ENCODE measurements at places on chromosomes 11 and 22. TPM values are rescaled to one million over a fixed set of nuclear protein-coding genes. Genes with fewer than 3 reads are reported as not detected.

GRCh38 chr11:27718346-27718862, 18.1 kb upstream of the BDNF start:
- peaks cover 17% of the 10 kb centered on the region for H3K4me1 ChIP-seq
- no peaks in the 10 kb centered on the region for H3K36me3 ChIP-seq
- H3K27ac ChIP-seq, result no peak overlapping the region
- H3K4me3 ChIP-seq, result peak overlapping the region; percentile 23

- H3K27me3 ChIP-seq, result no peaks in the 10 kb centered on the region
- H3K4me1 ChIP-seq, result no peaks in the 10 kb centered on the region
- no peaks in the 10 kb centered on the region for H3K36me3 ChIP-seq
- no peak overlapping the region for H3K4me3 ChIP-seq
- H3K27ac ChIP-seq, result no peak overlapping the region
Measured at GRCh38 chr11:93591247-93591898, 48.2 kb upstream of the SMCO4 start.

GRCh38 chr11:101083335-101083734, 46.3 kb downstream of the PGR start:
- H3K36me3 ChIP-seq, result peaks cover 7% of the 10 kb centered on the region
- no peak for DNase-seq
- no peaks in the 10 kb centered on the region for H3K27me3 ChIP-seq
- H3K4me3 ChIP-seq, result no peak overlapping the region
- no peaks in the 10 kb centered on the region for H3K4me1 ChIP-seq
- H3K27ac ChIP-seq, result no peak overlapping the region

P2RX6 gene
- 3.3 TPM for total RNA-seq

FAM181B gene
- total RNA-seq, result 2.5 TPM

All from tibial nerve (tissue), 4 donors.